Fibroblast of skin of left biceps (primary cell): ENCODE measurements at places on chromosomes 2 and 18.

DNA sequence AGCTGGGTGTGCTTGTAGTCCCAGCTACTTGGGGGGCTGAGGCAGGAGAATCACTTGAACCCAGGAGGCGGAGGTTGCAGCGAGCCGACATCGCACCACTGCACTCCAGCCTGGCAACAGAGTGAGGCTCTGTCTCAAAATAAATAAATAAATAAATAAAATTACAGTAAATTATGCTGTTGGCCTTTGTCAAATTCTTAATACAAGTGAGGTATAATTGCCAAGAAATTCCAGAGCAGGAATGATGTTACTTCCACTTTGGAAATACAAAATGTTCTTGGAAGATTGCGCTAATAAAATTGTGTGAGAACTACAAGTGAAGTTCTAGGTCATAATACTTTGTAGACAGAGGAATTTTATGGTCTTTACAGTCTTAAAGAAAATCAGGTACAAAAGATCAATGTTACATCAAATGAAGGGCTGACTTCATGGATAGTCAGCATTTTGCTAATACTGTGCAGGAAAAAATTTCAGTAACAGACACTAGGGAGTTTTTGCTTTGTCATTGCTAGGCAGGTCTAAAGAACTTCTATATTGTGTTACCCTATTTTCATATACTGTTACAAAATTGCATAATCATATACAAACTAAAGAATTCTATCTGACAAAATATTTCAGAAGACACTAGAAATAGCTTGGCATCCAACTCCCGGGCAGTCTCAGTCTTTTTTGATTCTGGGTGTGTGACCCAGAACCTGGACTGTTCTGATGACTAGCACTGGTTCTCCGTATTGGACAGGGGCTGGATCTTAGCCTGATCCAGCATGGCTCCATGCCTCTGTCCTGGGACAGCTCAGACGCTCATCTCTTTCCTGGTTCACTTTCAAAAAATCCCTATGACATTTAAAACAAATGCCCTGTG is 76.0 kb upstream of the STK17B start:
- no peak for DNase-seq

GRCh38 chr18:74613381-74613780 is 15.7 kb downstream of the ZNF407 start:
- no peak for DNase-seq

- no peak for DNase-seq
These were observed 119.5 kb downstream of the MSTN start for GRCh38 chr2:189943009-189943408.

DNA sequence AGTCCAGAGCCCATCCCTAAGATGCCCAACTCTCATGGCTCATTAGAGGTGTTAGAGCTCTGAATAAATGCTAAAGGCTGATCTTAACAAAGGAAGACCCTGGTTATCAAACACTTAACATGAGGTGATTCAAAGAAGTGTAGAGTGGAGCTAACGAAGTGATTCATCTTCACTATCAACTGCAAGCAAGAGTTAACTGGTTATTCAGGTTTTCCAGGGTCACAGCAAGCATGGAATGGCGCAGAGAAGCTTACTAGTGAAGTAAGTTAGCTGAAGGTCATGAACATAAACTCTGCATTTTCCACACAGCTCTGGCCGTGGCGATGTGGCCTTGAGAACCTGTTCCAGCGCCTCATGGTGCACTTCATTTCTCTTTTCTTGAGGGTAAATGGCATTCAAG is 17.0 kb downstream of the RND3 start:
- DNase-seq: no peak

DNA sequence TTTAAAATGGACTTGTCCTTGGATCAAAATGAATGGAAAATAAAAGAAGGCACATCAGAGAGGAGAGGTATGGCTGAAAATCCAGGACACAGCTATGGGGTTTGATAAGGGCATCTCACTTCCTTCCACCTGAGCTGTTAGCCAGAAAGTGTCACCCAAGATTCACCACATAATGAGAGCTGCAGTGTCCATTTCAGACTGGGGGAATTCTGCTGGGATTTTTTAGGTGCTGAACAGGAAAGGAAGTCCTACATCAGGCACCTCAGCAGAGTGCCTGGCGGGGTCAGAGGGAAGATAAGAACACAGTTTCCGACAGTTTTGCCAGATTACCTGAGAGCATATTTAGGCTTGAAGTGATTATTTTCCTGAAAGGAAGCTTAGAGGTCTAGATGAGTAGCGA is 187.6 kb upstream of the HNMT start:
- no peak for DNase-seq

DNA sequence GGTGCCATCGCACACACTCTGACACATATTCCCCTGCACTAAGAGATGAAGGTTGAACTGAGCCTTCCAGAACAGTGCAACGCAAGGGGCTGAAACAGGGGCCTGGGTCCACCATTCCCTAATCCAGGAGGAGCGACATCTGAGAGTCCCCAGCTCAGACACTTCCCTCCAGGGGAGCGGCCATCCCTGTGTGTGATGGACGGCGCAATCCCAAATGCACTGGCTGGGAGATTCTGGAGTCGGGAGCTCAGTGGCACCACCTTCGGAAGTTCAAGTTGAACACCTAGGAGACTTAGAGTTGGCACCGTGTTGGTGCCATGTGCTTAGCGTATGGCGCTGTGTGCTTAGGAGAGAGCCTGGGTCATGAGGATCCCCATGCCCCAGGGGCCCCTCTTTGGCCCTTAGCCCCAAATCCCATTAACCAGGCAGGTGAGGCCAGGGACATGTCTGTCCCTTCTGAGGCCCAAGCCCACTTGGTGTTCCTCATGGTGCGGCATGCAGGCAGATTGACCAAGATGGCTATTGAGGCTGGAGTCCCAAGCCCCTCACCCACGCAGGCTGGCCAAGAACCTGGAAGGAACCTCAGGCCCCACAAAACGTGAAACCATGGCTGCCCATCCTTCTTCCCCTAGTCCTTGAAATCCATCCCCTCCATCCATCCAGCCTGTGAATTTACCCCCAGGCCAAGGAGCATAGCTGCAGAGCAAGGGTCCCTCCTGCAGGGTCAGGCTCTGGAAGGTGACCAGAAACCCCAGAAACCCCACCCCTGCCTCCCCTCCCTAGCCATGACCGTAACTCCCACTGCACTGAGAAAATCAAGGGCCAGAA is 114.1 kb upstream of the OTOS start:
- DNase-seq: no peak

GRCh38 chr2:174688079-174688478 is 76.2 kb downstream of the CHRNA1 start:
- DNase-seq: no peak

- DNase-seq: no peak
These were observed 278.6 kb upstream of the TMEFF2 start for GRCh38 chr2:192473331-192473730.

DNA sequence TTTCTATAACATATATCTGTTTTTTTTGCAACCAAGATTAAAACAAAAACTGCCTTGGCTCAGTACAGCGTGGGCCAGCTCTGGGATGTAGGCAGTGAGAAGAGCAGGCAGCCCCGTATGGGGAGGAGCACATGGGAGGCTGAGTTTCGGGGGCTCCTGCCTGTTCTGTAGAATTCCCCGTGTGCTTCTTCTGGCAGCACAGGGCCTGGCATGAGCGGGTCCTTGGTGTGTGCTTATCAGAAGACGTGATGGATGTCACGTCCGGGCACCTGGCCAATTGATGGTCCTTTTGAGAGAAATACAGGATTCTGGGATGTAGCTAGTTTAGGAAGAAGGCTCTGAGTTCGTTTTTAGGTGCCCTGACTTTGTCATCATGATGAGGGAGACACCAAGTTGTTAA is 16.2 kb downstream of the IMPA2 start:
- DNase-seq: no peak

GRCh38 chr2:9696731-9697130 is 65.9 kb upstream of the YWHAQ start:
- no peak for DNase-seq

DNA sequence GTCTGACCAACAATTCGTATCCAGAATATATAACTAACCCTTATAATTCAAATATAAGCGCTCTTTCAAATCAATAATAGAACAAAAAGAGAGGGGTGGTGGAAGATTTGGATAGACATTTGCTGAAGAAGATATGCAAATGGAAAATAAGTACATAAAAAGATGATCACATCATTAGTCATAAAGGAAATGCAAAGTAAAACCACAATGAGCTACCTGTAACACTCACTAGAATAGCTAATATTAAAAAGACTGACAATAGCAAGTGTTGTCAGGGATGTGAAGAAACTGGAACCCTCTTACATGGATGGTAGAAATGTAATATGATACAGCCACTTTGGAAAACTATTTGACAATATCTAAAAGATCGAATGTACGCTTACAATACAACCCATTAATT is 84.9 kb upstream of the MRPS9 start:
- no peak for DNase-seq

- peak; percentile 64 for DNase-seq
These were observed 76.2 kb downstream of the MAP3K20 start for GRCh38 chr2:173151671-173152401.

- DNase-seq: peak; percentile 47
These were observed 207.2 kb downstream of the ETAA1 start for GRCh38 chr2:67604360-67604759.

GRCh38 chr2:18062892-18063291 is 184.4 kb downstream of the KCNS3 start:
- no peak for DNase-seq

DNA sequence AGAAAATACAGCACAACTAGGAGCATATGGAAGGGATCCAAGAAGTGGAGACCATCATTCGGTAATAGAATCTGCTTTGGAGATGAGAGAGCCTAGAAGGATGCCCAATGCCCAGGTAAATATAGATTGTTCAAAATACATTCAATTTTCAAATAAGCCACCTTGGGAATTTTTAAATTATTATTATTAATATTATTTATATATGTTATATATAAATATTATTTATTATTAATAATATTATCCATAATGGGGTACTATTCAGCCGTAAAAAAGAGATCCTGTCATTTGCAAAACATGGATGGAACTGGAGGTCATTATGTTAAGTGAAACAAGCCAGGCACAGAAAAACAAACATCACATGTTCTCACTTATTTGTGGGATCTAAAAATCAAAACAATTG is 127.8 kb upstream of the NDUFV2 start:
- DNase-seq: no peak

DNA sequence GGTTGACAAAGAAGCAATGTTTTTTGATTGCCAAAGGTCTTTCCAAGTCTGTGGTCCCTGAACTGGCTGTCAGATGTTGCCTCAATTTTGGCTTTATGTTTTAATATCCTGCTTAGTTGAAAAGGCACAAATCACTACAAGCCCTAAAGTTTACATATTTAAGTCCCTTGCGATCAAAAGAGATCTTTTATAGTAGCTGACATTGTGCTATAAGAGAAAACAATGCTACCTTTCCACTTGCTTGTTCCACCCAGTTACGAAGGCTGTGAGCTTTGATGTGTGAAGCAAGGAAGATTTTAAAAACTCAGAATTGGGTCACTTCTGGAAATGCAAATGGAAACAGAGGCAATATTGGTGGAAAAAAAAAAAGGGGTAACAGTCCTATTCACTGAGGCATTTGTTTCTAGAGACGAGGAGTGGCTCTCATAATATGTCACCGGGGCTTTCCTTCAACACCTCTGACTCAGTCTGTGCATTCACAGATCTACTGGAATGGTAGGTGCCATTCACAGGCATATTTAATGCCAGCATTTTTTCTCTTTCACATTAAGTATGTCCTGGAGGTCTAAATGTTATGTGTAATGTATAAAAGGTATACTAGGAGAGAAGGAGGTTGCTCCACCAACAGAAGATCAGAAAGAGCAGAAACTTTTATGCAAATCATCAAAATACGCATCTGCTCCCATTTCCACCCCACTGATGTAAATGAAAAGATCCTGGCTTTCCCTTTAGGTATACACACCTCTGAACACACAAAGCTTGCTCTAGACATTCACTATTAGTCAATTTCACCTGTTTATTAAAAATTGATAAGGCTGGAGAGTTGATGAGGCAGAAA is 91.8 kb downstream of the TGIF1 start:
- DNase-seq: no peak

- no peak for DNase-seq
These were observed 64.1 kb upstream of the NFU1 start for GRCh38 chr2:69501301-69501700.

DNA sequence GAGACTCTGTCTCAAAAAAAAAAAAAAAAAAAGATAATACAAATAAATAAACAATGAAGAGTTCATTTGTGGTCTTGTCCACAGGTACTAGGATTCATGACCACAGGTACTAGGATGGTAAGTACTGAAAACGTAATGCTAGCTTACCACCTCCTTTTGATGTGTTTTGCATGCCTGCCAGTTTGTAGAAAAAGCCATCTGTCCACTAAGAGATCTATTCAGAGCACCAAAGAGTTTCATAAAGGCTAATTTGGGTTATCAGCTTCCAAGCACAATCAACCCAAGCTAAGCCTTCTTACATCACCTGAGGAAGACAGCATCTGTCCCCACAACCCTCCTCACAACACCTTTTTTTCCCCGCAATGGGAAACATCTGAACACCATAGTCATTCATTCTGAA is 477.2 kb downstream of the ZEB2 start:
- no peak for DNase-seq

GRCh38 chr2:100013892-100014677 is 128.3 kb downstream of the AFF3 start:
- peak; percentile 94 for DNase-seq

- no peak for DNase-seq
These were observed 134.8 kb downstream of the COL6A3 start for GRCh38 chr2:237279012-237279768.

DNA sequence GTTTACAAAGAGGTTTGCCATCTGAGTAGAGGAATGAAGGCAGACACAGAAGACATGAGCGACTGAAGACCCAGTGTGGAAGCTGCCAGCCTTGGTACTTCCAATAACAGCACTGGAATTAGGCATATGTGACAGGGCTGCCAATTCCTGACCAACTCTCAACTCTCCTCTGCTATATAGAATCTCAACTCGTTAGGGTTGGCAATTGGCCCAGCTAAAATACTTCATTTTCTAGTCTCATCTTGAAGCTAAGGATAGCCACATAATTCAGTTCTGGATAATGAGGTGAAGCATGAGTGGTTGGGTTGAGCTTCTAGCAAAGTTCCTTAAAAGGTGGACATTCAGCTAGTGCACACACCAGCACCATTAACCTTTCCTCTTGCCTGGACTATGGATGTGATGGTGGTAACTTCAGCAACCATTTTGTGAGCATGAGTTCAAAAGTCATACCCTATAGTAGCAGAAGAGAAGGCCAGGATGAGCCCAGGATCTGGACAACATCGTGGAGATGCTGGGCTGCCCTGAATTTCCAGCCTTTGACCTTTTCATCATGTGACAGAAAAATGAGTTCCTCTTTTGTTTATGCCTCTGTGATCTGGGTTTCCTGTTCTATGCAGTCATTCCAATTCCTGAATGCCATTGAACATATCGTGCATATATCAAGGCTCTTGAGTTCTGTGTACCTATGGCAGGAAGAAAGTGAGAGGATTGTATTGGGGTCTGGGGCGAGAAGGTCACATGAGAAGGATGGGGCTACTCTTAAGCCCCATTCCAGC is 68.1 kb upstream of the HAAO start:
- DNase-seq: no peak
